ENCODE measurements at places on chromosomes 7 and 10.
A peak's percentile ranks its signal among the peaks of the same experiment; 100 is the strongest.

DNA sequence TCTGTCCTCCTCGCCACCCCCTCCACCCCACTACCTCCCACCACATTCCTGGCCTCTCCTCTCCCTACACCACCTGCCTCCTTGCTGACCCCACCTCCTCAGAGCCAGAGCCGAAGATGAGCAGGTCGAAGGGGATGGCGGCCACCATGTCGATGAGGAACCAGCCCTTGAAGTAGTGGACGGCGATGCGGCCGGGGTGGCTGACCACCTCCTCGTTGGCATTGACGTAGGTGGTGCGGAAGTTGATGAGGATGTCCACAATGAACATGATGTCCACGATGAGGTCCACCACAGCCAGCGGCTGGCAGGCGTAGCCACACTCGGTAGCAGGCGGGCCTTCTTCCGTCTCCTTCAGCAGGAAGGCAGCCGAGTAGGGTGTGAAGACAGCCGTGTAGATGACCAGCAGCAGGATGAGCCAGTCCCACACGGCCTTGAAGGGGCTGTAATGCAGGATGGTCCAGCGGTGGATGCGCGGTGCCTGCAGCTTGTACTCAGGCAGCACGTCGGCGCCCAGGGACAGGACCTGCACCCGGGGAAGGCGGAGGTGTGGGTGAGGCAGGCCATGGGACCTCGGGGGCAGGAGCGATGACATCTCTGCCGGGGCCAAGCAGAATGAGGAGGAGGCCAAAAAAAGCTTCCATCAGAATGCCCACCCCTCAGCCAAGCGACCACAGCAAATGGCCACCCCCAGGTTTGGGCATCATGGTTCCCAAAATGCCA lies 25.6 kb downstream of the KCNH2 start:
- H3K36me3 ChIP-seq: no peaks in the 10 kb centered on the region
- H3K4me3 ChIP-seq: no peak overlapping the region
- no peaks in the 10 kb centered on the region for H3K4me1 ChIP-seq

DNA sequence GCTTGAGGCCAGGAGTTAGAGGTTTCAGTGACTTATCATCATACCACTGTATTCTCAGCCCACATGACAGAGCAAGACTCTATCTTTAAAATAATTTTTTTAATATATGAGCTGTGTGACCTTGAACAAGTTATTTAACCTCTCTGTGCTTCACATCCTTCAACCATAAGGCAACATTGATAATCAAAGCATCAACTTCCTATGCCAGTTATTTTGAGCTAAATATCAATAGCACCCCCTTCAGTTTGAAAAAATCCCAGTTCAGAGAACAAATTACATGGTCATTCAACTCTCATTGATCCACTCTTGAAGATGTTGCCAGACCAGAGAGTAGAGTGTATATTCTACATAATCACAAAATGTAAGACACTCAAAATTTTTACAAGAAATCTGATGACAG lies 53.0 kb downstream of the ASNS start:
- H3K4me3 ChIP-seq: no peak overlapping the region
- DNase-seq: no peak
- H3K4me1 ChIP-seq: no peaks in the 10 kb centered on the region
- no peaks in the 10 kb centered on the region for H3K36me3 ChIP-seq
- no peak overlapping the region for H3K27ac ChIP-seq

DNA sequence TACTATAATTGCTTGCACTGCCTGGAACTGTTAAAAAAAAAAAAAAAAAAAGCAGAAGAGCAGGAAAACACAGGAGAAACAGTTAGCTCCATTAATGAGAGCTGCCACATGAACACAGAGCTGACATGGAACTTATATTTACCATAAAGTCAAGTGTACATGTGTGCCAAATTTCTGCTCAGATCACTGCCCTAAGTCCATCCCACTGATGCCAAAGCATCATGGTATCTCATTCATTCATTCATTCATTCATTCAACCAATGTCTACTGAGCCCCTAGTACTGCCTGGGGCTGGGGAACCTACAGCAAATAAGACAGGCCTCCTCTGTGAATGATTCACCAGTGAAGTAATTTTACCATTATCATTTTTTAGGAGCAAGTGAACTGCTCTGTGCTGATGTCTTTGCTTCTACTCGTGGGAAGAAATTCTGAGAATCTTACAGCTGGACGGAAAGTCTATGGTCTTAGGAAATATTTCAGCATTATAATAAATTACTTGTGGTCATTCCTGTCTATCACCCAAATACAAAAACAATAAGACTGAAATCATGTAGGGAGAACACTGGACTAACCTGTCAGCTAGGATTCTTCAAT lies 58.8 kb upstream of the ABLIM1 start:
- no peaks in the 10 kb centered on the region for H3K36me3 ChIP-seq
- no peak overlapping the region for H3K4me3 ChIP-seq
- no peak overlapping the region for H3K27ac ChIP-seq
- peaks cover 48% of the 10 kb centered on the region for H3K27me3 ChIP-seq
- DNase-seq: no peak
- H3K4me1 ChIP-seq: no peaks in the 10 kb centered on the region

GRCh38 chr7:139232377-139232717 lies 1.3 kb downstream of the UBN2 start:
- H3K27me3 ChIP-seq: peaks cover 28% of the 10 kb centered on the region
- no peak for DNase-seq
- H3K4me1 ChIP-seq: peaks cover 18% of the 10 kb centered on the region
- peak overlapping the region; percentile 71 for H3K27ac ChIP-seq

DNA sequence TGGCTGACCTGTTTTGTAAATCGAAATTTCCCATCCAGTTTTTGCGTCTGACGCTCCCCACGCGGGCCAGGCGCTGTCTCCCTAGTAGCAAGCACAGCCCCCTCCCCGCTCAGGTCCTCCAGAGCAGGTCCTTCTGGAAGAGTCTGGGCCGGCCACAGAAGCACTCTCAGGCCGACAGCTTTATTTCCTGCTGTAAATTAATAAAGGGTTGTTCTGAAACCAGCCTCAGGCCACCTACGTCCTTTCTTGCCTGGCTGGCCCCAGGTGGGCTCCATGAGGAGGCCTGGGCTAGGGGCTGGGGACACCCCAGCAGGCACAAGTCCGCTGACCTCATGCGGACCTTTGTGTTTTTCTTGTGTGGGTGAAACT lies 35.2 kb downstream of the CAMK2B start:
- no peaks in the 10 kb centered on the region for H3K4me1 ChIP-seq
- H3K27ac ChIP-seq: no peak overlapping the region
- no peak overlapping the region for H3K4me3 ChIP-seq

- H3K4me3 ChIP-seq: no peak overlapping the region
- H3K4me1 ChIP-seq: no peaks in the 10 kb centered on the region
- no peak overlapping the region for H3K27ac ChIP-seq
- peaks cover 3% of the 10 kb centered on the region for H3K27me3 ChIP-seq
- DNase-seq: no peak
These were observed 178.1 kb downstream of the EVX1 start for GRCh38 chr7:27420702-27421101.

- peaks cover 8% of the 10 kb centered on the region for H3K4me1 ChIP-seq
- H3K4me3 ChIP-seq: no peak overlapping the region
- no peaks in the 10 kb centered on the region for H3K36me3 ChIP-seq
- no peak for DNase-seq
These were observed 118.1 kb downstream of the SRI start for GRCh38 chr7:88101769-88102168.

DNA sequence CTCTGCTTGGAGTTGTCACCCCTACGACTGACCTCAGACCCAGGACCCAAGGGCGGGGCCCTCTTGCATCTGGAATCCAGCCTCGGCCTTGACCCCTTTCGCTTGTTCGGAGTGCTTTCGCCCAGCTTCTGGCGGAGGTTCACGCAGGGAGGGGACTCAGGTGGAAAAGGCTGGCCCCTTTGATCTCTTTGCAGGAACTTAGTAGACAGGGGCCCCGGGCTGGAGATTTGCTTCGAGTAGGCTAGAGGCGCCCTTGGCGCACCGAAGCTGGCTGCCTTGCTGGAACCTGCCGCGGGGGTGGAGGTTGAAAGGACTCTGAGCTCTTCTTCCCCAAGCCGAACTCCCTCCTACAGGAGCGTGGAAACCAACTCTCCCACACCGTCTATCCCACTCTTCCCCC lies 255.1 kb downstream of the OTUD1 start:
- no peak overlapping the region for H3K4me3 ChIP-seq
- H3K27me3 ChIP-seq: peaks cover 56% of the 10 kb centered on the region
- H3K36me3 ChIP-seq: no peaks in the 10 kb centered on the region
- no peaks in the 10 kb centered on the region for H3K4me1 ChIP-seq
- no peak for DNase-seq

DNA sequence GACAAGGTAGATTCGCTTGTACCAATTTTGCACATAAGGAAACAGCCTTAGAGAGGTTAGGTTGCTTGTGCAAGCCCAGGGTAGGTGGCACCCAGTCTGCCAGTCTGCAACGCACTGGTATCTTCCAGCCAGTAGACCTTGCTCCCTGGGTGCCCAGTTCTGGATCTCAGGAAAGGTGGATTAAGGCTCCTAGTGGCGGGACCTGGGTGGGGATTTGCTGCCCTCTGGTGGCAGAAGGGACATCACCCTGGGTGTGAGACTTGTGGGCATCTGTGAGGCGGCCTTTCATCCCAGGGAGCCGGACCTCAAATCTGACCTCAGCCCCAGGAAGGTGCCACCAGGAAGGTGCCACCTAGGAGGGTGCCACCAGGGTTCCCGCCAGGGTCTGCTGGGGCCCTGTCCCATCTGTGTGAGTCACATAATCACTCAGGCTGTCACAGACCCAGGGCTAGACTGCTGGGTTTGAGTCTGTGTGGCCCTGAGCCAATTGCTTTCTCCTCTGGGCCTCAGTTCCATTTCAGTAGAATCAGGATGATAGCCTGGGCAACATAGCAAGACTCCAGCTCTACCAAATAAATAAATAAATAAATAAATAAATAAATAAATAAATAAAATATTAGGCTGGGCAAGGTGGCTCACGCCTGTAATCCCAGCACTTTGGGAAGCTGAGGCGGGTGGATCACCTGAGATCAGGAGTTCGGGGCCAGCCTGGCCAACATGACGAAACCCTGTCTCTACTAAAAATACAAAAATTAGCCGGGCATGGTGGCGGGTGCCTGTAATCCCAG lies 5.3 kb upstream of the PRKRIP1 start:
- no peak overlapping the region for H3K4me3 ChIP-seq
- H3K27me3 ChIP-seq: no peaks in the 10 kb centered on the region
- H3K36me3 ChIP-seq: peaks cover 18% of the 10 kb centered on the region
- peak; percentile 53 for DNase-seq
- H3K4me1 ChIP-seq: peaks cover 5% of the 10 kb centered on the region

DNA sequence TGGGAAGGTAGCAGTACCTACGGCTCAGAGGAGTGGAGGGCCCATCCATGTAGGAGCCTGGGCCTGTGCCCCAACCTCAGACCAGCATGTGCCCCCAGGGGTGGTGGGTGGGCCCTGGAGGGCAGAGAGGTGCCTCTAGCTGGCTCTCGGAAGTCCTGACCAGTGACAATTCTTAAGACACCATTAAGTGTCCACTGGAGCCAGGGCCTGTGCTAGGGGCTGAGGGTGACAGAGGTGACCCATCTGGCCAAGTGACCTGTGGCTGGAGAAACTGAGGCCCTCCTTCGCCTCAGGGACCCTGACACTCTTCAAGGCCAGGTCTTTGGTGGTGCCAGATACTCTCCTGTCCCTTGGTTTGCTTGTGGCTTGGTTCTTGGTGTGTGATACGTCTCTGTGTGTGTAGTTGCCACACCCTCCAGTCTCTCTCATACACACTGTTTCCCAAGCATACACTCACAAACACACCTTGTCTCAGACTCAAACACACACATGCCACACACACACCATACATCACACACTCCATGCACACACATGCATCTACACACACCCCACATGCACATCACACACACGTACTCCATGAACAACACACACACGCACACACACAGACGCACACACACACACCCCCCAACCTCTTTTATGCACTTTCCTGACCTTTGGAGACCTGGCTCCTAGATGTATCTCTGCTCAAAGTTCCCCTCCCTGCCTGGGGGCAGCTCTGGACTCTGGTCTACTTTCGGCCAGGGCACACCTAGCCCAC lies 897 bp upstream of the RAMP3 start:
- DNase-seq: no peak
- H3K27me3 ChIP-seq: peaks cover 27% of the 10 kb centered on the region
- H3K36me3 ChIP-seq: no peaks in the 10 kb centered on the region
- no peak overlapping the region for H3K4me3 ChIP-seq

GRCh38 chr10:92567952-92568600 lies 5.8 kb downstream of the IDE start:
- H3K4me1 ChIP-seq: peaks cover 18% of the 10 kb centered on the region
- H3K27me3 ChIP-seq: peaks cover 3% of the 10 kb centered on the region
- no peak for DNase-seq
- H3K36me3 ChIP-seq: peaks cover 25% of the 10 kb centered on the region
- H3K27ac ChIP-seq: no peak overlapping the region
- no peak overlapping the region for H3K4me3 ChIP-seq

- no peak overlapping the region for H3K27ac ChIP-seq
- no peaks in the 10 kb centered on the region for H3K4me1 ChIP-seq
- no peak for DNase-seq
- H3K4me3 ChIP-seq: no peak overlapping the region
These were observed 80.8 kb upstream of the RHOBTB1 start for GRCh38 chr10:61024856-61025201.

DNA sequence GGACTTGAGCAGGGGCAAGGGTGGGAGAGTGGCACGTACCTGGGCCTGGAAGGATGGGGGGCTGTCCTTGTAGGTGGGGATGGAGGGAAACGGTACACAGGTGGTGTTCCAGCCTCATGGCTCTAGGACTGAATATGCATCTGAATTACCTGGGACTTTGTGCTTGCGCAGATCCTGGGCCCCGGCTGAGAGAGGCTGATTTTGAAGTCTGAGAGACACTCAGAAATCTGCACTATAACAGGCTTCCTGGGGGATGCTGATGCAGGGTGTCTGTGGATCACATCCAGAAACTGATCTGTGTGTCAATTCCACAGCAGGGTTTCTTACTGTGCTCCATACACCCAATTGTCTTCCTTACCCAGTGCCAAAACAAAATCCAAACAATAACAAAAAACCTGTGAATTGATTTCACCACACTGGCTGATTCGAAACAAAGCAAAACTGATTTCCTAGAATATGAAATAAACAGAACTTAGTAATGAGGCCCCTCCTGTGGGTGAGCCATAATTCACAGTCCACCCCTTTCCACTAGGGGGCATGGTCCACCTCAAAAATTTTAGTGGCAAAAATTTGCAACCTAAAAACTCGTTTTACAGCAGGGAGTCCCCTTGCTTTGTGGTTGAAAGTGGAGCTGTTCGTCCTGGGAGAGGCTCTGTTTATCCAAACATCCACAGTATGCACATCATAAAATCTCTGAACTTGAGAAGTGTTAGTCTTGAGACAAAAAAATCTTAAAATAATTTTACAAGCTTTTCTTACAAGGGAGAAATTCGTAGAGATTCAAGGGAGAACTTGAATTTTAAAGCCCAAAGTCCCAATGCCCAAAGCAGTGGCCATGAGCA lies 32.0 kb upstream of the PLEKHA1 start:
- H3K27ac ChIP-seq: no peak overlapping the region
- no peaks in the 10 kb centered on the region for H3K36me3 ChIP-seq
- no peak overlapping the region for H3K4me3 ChIP-seq
- peak; percentile 24 for DNase-seq
- H3K27me3 ChIP-seq: peaks cover 7% of the 10 kb centered on the region

- no peak overlapping the region for H3K27ac ChIP-seq
- no peak for DNase-seq
- H3K36me3 ChIP-seq: peaks cover 13% of the 10 kb centered on the region
- H3K4me1 ChIP-seq: peaks cover 4% of the 10 kb centered on the region
These were observed 157.1 kb downstream of the PIP4K2A start for GRCh38 chr10:22557321-22557720.

- no peak overlapping the region for H3K4me3 ChIP-seq
- H3K27ac ChIP-seq: no peak overlapping the region
- H3K4me1 ChIP-seq: peaks cover 37% of the 10 kb centered on the region
- DNase-seq: no peak
These were observed 86.7 kb upstream of the ADRB1 start for GRCh38 chr10:113957013-113957412.

- no peak overlapping the region for H3K27ac ChIP-seq
- DNase-seq: no peak
- H3K36me3 ChIP-seq: no peaks in the 10 kb centered on the region
- peaks cover 56% of the 10 kb centered on the region for H3K27me3 ChIP-seq
These were observed 523 bp upstream of the CDH23 start for GRCh38 chr10:71396084-71396710.

All from T-helper 2 cell treated with Interferon-gamma antibody and Interleukin-4, amounts not matched to agents 5 μg/mL and 100 μg/mL, for 36 hours (primary cell).